ENCODE measurements at places on chromosomes 2 and 18.

DNA sequence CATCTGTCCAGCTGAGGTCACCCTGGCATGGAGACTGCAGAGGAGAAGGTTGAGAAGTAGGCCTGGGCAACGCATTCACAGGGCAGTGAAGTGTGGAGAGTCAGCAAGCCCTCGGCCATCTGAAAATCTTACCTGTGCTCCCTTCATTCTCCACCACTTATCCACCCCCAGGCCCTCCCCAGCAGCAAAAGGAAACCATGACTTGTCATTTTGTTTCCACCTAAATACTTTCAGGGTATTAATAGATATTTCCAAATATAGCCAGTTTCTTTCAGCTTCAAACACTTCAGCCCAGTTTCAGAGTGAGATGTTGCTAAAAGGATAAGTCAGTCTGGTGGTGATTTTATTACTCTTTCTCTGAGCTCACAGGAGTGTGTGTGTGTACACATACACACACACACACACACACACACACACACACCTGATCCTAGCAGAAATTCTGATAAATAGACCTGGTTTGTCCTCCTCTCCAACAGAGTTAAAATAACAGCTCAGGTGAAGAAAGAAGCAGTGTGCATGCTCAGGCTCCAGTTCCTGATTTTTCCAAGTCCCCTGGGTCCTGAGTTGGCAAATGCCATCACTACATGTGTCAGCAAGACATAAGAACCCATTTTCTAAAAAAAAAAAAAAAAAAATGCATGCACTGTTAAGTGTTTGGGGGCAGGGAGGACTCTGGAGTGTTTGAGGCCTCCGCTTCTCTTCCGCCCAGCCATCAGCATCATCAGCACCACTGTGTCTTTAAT, 82.8 kb downstream of the LOXHD1 start:
- no peak for DNase-seq

DNA sequence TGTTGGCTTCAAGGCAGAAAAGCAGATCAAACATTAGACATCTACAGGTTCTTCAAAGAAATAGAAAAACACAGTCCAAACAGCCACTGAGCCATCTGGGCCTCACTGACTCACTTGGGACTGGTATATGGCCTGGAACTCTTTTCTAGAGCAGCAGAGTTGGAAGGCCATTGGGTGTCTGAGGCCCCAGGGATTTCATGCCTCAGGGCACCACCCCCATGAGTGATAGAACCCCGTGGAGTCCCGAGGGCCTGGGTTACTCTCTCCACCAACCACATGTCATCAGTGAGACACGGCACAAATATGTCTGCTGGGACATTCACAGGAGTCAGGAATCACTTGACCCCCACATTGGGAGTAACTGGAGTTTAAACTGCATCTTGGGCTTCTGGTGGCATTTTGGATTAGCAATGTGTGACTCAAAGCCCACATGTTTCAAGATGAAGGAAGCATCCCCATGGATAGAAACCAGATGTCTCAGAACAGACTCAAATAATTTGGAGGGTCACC, 44.0 kb downstream of the CAPN13 start:
- peak; percentile 58 for DNase-seq

- DNase-seq: no peak
These were observed 18.0 kb downstream of the MAL start for GRCh38 chr2:95043300-95044093.

GRCh38 chr2:238701341-238702206, 146.3 kb upstream of the TWIST2 start:
- no peak for DNase-seq

DNA sequence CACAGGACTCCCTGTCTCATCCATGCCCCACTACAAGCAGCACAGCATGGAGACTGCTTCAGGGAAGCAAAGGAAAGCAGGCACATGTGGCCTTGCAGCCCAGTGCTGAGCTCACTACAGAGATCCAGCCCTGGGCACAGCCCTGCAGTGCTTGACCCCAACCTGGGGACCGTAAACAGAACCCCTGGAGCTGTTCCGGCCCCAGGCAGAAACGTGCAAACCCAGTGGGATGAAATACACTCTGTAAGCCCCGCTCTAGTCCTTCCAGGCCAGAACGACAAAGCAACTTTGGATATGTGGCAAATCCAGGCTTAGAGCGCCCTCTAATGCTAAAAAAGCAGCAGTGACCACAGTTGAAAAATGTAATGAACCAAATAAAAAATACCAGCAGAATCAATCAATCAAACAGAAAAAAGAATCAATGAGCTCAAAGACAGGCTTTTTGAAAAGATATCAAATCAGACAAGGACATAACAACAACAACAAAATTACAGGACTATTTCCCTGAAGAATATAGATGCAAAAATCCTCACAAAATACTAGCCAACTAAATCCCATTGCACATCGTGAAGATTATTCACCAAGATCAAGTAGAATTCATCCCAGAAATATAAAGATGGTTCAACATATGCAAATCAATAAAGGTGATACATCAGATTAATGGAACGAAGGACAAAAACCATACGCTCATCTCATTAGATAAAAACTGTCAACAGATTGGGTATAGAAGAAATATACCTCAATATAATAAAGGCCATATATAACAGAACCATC, 45.6 kb downstream of the ZNF519 start:
- DNase-seq: no peak

DNA sequence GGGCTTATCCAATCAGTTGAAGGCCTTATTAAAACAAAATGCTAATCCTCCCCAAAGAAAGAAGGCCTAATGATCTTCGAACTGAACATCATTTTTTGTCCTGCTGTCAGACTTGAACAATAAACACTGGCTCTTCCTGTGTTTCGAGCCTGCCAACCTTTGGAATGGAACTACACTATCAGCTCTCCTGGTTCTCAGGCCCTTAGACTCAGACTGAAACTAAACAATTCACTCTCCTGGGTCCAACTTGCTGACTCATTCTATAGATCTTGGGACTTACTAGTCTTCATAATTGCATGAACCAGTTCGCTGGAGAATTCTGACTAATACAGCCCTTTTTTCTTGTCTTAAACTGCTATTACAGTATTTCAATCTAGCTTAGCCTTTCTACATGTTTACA, 235.2 kb downstream of the LNPK start:
- DNase-seq: no peak

GRCh38 chr2:41775366-41776025, 272.3 kb upstream of the PKDCC start:
- no peak for DNase-seq

DNA sequence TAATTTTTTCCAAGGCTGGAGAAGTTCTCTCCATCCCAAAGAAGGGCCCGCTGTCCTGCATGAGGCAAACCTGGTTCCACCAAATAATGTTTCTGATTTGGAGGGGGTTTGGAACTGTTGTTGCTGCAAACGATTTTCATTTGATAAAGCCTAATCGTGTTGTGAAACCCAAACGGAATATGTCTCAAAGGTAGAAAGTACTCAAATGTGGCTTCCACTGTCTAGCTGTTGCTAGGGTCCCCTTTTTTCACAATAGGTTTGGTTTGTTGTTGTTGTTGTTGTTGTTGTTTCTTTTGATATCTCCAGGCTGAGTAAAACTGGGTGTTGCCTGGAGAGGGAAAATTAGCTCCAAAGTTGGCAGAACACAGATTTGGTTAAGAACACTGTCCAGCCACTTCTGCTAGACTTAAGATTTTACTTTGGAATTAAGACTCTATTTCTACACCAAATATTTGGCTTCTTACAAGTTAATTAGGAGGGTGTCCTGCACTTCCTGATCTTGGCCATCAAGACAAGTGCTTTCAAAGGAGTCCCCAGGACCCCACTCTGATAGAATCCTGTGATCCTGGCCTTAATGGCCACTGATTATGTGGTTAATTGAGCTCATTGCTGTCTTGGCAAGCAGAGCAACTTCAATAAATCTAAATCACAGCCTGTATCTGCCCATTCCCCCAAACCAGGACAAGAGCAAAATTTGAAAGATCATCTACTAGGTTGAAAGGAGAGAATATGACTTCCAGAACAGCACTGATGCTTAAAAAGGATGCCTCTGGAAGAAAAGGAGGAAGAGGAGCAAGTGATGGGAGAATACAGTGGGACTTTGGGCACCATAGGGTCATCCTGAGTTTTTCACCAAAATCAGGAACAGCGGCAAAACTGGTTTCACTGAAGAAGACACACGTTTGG, 3.3 kb upstream of the HOXD13 start:
- no peak for DNase-seq

DNA sequence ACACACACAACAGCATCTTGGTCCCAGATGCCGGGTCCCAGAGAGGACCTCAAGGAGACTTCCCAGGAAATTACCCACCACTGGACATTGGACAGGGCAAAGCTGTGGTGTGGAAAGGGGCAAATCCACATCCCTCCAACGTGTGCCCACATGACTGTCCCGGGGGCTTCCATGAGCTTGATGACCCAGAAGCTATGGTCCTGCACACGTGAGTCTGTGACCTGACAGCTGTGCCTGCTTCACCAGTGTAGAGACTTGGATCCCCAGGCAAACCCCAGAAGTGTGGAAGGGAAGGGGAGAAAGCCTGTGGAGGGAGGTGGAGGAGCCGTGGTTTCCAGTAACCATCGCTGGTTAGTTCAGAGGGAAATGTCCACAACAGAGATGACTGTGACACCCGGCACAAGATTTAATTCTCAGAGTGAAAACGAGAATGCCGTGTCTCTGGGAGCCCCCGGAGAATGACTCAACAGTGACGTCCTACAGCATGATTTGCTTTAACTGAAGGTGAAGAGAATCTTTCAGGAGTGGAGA, 19.1 kb upstream of the GPR55 start:
- no peak for DNase-seq

DNA sequence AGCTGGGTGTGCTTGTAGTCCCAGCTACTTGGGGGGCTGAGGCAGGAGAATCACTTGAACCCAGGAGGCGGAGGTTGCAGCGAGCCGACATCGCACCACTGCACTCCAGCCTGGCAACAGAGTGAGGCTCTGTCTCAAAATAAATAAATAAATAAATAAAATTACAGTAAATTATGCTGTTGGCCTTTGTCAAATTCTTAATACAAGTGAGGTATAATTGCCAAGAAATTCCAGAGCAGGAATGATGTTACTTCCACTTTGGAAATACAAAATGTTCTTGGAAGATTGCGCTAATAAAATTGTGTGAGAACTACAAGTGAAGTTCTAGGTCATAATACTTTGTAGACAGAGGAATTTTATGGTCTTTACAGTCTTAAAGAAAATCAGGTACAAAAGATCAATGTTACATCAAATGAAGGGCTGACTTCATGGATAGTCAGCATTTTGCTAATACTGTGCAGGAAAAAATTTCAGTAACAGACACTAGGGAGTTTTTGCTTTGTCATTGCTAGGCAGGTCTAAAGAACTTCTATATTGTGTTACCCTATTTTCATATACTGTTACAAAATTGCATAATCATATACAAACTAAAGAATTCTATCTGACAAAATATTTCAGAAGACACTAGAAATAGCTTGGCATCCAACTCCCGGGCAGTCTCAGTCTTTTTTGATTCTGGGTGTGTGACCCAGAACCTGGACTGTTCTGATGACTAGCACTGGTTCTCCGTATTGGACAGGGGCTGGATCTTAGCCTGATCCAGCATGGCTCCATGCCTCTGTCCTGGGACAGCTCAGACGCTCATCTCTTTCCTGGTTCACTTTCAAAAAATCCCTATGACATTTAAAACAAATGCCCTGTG, 76.0 kb upstream of the STK17B start:
- DNase-seq: no peak

DNA sequence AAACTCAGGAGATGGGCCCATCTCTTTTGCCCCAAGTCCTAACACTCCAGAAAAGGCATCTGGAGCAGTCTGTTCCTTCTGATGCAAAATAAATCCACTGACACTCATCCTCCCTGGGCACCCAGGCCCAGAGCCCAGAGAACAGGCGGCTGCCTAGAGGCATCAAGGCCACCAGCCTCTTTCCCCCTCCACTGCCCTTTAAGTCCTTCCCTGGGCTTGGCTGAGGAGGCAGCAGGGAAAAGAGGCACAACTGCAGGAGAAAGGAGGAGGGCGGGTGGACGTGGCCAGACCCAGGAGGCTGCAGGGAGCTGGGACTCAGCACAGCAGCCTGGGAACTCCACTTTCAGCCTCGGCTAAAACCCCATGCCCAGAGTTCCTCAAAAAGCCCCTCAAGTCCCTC, 99.7 kb upstream of the ID2 start:
- no peak for DNase-seq

- DNase-seq: no peak
These were observed 83.6 kb downstream of the MREG start for GRCh38 chr2:215929602-215930335.

GRCh38 chr18:25516121-25516520, 164.2 kb upstream of the ZNF521 start:
- DNase-seq: no peak

GRCh38 chr2:215498431-215498830, 62.6 kb upstream of the FN1 start:
- no peak for DNase-seq

GRCh38 chr2:19251554-19251953, 106.9 kb downstream of the OSR1 start:
- DNase-seq: no peak

DNA sequence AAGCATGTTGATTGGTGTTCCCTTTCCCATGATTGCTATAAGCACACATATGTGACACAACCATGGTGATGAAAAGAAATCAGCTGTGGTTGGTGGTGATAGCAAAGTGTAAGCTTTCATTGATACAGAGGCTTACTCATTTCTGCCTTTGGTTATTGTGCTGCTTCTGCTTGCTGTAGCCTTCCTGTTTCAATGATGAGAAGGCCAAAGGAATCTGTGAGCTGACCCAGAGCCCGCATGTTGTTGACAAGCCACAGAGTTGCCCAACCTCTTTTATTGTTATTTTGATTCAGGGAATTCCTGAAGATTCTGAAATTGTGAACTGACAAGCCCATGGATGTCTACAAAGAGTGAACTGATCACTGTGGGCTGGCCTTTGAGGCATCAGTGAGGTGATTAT, 164.4 kb downstream of the TMEFF2 start:
- DNase-seq: no peak

- no peak for DNase-seq
These were observed 228.1 kb upstream of the TRIB2 start for GRCh38 chr2:12488352-12489318.

DNA sequence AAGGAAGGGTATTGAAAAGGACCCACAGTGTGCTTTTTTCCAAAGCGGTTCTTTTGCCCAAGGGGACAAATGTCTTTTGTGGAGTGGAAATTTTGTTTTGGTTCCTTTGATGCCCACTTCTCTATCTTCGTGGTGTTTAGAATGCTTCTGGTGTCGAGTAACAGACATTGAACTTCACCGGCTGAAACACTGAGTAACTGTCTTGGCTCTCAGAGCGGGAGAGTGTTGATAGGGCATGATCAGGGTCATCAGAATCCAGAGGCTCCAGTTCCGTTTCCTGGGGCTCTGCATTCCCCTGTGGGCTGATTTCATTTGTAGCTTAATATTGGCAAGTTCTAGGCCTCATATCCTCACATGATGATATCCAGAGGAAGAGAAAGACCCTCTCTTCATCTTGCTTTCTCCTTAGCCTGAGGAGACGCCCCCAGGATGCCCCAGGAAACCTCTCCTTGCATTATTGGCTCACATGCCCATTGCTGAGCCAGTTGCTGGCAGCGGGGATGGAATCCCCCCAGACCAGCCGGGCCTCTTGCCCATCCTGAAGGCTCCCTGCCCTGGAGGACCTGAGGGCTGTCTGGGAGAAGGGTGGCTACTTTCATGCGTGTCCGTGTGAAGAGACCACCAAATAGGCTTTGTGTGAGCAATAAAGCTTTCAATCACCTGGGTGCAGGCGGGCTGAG, 27.9 kb upstream of the AGFG1 start:
- no peak for DNase-seq

- no peak for DNase-seq
These were observed 380.5 kb downstream of the DLGAP1 start for GRCh38 chr18:4074647-4075046.
